Urinary bladder (tissue), 4 donors: ENCODE measurements at places on chromosomes 12 and 14. TPM values are rescaled to one million over a fixed set of nuclear protein-coding genes. Genes with fewer than 3 reads are reported as not detected.

DNA sequence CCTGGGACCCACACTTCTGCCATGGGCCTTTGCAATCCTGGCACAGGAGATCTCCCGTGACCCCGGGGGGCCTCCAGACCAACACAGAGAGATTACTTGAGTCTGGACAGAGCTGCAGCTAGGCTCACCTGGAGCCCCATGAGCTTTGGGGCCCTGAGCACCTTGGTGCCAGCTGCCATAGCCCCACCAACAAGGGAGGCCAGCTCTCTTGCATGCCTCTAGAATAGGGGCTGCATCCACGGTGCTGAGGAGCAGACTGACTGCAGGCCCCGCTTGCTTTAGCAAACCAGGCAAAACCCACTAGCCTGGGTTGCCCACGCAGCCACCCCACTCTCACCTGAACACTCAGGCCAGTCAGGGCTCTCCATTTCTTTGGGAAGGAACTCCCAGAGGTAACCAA is 3.7 kb upstream of the OR4N2 start:
- DNase-seq: no peak

DNA sequence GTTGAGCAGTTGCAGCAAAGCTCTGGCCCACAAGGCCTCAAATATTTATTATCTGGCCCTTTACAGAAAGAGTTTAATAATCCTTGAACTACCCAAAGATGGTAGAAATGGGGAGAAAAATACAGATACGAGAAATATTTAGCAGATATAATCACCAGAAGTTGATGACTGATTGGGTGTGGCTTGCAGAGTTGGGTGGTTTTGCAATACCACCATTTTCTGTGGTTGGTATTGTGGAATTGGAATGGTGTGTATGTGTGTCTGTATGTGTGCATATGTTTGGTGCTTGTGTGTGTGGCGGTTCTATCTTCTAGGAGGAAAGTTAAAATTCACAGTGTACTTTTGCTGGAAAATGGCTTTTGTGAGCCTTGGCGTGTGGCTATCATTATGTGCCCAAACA is 85.4 kb upstream of the MANSC4 start:
- DNase-seq: no peak

- no peak for DNase-seq
Observed at GRCh38 chr12:46187023-46187422, 81.8 kb downstream of the SLC38A1 start.

GRCh38 chr12:2974560-2974971 is 15.4 kb downstream of the TEAD4 start:
- no peak for DNase-seq

- DNase-seq: no peak
Observed at GRCh38 chr12:16384732-16385131, 37.3 kb downstream of the MGST1 start.

- DNase-seq: no peak
Observed at GRCh38 chr14:68333262-68333661, 459.6 kb downstream of the ZFP36L1 start.

GRCh38 chr14:81550001-81550637 is 16.5 kb upstream of the SEL1L start:
- DNase-seq: no peak

DNA sequence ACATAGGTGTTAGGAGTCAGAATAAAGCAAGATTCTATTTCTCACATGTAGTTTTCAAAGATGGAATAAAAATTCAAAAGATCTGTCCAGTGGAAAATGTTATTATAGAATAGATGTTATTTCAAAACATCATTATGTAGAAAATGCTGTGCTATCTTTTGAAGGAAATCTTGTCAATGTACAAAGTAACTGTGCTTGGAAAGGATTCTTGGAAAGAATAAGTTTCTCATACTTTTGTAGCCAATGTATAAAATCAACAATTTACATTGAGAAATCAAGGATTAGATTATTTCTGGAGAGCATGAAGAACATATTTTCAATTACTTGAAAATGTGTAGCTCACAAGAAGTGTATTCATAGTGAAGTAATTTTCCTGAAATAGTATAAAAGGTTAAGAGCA is 532.5 kb upstream of the MGAT4C start:
- no peak for DNase-seq

- no peak for DNase-seq
Observed at GRCh38 chr14:64746298-64747250, 42.4 kb downstream of the PLEKHG3 start.

- DNase-seq: no peak
Observed at GRCh38 chr14:96160913-96161310, 43.7 kb upstream of the BDKRB2 start.

- no peak for DNase-seq
Observed at GRCh38 chr14:71586131-71586897, 345.9 kb upstream of the RGS6 start.

DNA sequence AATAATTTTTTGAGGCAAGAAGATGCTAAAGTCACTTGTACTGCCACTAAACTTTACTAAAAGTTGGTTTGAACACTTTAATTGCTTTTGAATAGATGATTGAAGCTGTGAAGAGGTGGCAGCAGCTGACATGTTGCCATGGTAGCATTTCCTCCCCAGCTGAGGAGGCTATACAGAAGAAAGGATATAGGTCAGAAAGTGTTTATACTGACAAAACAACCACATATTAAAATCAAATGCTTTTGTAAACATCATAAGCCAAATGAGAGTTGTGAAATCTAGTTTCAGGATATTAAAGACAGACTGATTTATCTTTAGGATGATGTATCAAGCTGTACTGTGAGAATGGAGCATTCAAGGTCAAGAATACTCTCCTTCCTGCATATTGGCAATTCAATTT is 41.7 kb downstream of the TSPAN19 start:
- no peak for DNase-seq

DNA sequence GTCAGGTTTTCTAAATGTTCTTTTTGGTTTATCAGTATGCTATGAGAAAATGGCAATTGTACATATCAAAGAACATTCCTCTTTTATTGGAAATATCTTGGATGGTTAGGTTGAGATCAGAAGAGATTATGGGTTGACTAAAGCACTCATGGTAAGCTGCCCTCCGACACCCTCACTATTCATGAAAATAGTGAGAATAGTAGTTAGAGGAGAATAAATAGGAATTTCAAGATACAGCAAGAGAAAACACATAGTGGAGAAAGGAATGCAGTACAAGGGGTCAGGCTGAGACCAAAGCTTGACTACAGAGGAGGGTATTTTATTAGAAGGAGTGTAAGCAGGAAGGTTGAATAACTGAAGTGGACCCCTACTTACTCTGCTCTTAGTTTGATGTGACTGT is 112.5 kb downstream of the PTPRQ start:
- no peak for DNase-seq

GRCh38 chr12:111881716-111882115 is 39.7 kb downstream of the MAPKAPK5 start:
- DNase-seq: no peak

- DNase-seq: no peak
Observed at GRCh38 chr12:25819691-25820090, 138.8 kb upstream of the RASSF8 start.

DNA sequence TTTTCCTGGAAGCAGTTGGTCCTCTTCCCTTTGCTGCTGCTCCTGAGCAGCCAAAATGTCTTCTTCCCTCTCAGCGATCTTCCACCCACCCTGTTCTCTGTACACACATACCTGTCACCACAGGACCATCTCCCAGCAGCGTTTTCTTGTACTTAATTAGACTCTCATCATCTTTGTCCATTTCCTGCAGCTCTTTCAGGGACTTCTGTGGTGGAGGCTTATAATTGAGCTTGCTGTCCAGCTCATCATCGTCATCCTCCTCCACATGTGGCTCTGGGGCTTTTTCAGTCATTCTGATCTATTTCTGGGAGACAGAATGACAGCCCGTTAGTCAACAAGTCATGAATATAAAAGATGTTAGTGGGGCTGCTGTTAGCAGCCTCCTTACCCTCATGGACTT is 11.0 kb downstream of the ARHGDIB start:
- no peak for DNase-seq

DNA sequence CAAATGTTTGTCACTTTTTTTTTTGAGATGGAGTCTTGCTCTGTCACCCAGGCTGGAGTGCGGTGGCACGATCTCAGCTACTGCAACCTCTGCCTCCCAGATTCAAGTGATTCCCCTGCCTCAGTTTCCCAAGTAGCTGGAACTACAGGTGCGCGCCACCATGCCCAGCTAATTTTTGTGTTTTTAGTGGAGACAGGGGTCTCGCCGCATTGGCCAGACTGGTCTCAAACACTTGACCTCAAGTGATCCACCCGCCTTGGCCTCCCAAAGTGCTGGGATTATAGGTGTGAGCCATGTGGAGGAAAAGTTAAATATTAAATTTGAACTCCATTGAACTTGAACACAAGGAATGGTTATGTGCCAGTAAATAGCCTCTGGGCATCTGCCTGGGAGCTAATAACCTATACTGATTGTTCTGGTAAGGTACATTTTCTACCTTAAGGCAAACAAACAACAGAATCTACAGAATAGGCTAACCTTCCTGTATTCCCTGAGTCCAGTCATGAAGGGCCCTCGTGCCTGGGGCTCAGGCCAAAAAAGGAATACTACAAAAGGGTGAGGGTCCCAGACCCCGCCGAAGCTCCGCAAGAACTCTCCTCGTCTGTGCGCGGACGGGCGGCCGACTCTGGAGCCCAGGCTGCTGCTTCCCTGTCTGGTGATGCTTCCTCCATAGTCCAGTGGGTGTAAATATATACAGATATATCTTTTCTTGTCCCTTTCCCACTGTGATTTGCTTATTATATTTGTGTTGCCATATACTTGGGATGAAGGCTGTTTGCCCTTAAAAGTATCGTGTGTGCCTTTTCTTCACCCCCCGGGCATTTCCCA is 74.0 kb upstream of the EIF5 start:
- no peak for DNase-seq

DNA sequence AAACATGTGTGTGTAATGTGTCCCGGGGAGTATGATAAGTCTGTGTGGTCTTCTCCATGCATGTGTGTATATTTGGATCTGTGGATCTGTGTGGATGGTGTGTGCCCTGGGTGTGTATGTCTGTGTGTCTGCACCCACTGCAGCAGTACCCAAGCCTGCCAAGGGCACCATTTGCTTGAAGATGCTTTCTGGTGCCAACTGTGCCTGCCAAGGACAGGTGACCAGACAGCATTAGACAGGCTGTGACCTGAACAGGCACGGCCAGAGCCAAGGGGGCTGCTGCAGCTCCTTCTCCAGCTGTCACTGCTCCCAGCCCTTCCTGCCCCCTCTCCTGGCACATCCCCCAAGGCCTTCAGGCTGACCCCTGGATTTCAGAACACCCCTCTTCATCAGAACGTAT is 35.0 kb downstream of the DTX1 start:
- DNase-seq: no peak

Gene INHBC
- total RNA-seq: not detected

Gene SLC25A47
- not detected for total RNA-seq

Gene PLCZ1
- total RNA-seq: not detected

Gene ARHGAP9
- total RNA-seq: 2.9 TPM

Gene GPR137C
- 14.0 TPM for total RNA-seq

Gene SOX5
- total RNA-seq: 61.4 TPM

Gene PCK2
- 5.3 TPM for total RNA-seq

Gene FBXO34
- total RNA-seq: 39.0 TPM

Gene RPS6KA5
- 19.8 TPM for total RNA-seq
